ENCODE measurements at places on chromosomes 12 and 14.

- DNase-seq, result no peak
Observed at GRCh38 chr12:87678453-87678852, 350.7 kb downstream of the C12orf50 start.

DNA sequence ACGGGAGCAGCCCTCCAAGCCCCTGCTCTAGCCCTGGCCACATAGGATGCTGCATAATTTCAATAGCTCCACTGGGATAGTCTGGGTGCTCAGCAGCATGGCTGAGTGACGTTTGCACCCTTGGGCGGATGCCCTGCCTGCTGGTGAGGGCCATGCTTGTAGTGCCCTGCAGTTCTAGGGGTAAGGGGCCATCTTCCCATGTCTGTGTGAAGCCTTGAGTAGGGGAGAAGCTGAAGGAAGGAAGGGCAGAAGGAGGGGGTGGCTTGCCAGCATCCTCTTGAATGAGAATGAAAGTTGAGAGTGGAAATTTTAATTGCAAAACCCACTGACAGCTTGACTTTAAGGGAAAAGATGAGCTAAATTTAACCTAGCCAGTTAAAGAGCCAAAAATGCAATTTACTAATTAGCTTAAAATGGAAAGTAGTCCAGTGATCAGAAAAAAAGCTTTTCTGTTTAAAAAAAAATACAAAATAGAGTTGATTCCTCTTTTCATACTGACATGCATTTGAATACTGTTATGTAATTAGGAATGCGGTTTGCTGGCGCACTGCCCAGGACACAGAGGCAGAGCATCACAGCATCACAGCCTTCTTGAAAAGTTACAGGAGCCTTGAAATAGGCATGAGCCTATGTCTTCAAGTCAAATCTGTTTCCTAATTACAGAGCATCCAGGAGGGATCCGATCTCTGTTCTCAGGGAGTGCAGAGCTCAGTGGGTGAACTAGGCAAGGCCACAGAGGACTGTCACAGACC lies 18.5 kb upstream of the EML1 start:
- no peak for DNase-seq

DNA sequence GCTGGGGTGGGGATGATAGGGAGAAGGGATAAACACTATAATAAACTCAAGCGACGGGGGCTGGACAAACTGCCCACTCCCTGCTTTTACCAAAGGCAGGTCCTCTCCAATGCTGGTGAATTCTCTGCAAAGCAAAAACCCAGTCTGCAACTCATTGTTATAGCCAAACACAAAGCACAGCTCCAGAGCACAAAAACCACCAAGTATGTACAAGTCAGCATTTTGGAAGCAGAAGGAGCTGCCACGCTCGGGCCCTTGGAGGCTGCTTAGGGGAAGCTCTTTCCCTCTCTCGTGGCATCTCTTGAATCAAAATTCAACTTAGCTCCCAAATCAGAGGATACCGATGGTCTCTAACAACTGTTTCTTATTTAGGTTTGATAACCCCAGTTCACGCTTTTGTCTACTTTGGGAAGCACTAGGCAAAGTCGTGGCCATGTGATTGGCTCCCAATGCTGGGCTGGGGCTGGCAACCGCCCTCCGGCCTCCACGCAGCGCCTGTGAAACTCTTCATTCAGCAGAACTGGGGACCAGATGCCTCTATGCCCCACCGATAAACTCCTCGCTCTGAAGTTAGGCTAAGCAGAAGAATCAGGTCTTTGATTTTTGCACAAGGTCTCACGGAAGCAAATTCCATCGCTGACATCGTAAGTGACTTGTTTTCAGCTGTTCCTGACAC lies 158.5 kb upstream of the FOXN3 start:
- no peak for DNase-seq

DNA sequence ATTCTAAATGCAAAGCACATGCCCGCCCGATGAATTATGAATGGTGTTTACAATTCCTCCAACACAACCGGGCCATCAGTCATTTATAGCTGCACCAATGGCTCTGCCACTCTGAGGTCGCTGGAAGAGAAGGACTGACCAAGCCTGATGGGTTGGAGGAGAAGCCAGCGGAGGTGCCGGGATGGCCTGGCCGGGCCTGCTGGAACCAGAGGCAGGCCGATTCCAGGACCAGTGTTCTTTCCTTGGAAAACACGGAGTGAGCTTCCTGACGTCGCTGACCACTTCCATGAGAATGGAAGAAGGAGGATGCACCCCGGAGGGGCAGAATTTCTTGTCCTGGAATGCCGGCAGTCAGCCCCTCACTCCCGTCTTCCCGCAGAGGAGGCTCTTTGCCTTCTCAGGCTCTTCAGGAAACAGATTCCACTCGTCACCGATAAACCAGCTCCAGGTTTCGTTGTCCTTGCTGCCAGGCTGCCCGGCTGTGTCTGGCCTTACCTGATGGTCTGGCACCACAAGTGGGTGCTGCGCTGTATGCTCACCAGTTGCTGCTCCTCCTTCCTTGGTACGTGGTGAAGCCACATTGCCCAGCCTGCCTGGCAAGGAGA lies 358.5 kb upstream of the SFSWAP start:
- no peak for DNase-seq

DNA sequence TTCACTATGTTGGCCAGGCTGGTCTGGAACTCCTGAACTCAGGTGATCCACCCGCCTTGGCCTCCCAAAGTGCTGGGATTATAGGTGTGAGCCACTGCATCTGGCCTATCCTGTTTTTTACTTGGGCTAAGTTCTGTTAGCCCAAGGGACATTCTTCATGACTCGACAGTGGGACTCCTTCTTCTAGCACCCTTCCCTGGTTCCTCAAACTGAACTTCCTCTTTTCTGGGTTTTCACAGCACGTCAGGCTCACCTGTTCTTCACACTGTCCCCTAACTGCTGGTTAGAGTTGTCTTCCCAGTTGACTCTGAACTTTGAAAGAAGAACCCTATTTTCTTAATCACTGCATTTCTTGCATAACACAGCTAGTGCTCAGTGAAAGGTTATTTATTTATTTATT lies 22.5 kb downstream of the CABP1 start:
- no peak for DNase-seq

GRCh38 chr12:6532927-6533652 lies 1.2 kb upstream of the GAPDH start:
- peak; percentile 34 for DNase-seq

DNA sequence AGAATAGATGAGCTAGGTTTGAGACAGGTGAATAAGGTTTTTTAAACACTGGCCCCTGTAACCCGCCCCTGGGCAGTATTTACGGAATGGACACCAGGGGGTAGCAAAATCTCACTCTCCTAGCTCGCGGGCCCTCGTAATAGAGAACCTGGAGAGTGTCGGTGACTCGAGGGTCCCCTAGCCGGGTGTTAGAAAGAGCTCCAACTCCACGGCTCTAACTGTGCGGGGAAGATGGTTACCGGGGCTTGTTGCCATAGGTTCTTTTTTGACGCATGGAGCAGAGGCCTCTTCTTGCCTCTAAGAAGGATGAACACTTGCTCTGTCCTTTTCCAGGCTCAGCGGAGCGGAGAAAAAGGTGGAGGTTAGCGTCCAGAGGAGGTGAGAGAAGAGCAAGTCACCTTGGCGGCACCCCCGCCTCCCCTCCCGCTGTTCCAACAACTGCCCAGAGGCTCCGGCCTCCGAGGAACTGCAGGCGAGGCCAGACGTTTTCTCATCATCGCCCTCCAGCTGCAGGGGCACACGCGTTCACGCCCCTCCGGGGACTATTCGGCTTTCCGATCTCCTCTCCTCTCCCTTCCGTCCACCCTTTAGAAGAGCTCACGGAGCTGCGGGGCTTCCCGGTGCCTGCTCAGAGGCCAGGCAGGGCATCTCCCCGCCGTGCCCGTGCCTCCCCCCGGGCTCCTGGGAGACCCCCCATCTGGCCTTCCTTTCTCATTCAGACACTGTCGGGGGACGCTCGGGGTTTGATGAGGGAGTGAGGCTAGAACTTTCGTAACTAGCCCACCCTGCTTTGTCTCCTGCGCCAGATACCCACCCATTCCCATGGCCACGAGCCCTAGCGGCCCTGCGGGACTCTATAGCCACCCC lies 1.4 kb upstream of the ARHGEF40 start:
- no peak for DNase-seq

All from stimulated activated CD8-positive, alpha-beta memory T cell treated with anti-CD3 and anti-CD28 coated beads, Interleukin-2, amount 100 ng/mL, for 48 hours (primary cell).